Gastrocnemius medialis (tissue), 4 donors: ENCODE measurements at places on chromosomes 3 and 15.

DNA sequence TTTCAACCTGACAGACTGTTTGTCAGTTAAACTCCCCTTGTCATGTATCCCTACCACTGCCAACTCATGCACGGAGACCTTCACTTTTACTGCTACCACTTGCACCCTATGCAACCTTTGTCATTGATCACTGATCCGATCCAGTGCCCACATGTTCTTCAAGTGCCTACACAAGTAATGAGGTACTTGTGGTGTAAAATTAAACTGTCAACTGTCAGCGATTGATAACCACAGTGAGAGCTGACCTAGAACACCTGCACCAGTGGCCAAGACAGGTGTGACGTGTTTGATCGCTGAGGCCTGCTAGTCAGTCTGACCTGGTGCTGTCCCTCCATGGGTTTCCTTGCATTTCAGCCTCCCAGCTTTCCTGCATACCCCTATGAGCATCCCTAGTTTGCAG lies 55.6 kb downstream of the MECOM start:
- no peaks in the 10 kb centered on the region for H3K27me3 ChIP-seq
- DNase-seq: no peak
- H3K27ac ChIP-seq: no peak overlapping the region
- H3K36me3 ChIP-seq: no peaks in the 10 kb centered on the region
- H3K4me1 ChIP-seq: no peaks in the 10 kb centered on the region

GRCh38 chr3:61172203-61172602 lies 79.0 kb downstream of the FHIT start:
- no peaks in the 10 kb centered on the region for H3K27me3 ChIP-seq
- no peaks in the 10 kb centered on the region for H3K4me1 ChIP-seq
- no peak for DNase-seq
- no peaks in the 10 kb centered on the region for H3K36me3 ChIP-seq
- no peak overlapping the region for H3K4me3 ChIP-seq

- H3K27ac ChIP-seq: no peak overlapping the region
- no peaks in the 10 kb centered on the region for H3K4me1 ChIP-seq
- H3K4me3 ChIP-seq: no peak overlapping the region
- no peaks in the 10 kb centered on the region for H3K36me3 ChIP-seq
- DNase-seq: no peak
- H3K27me3 ChIP-seq: no peaks in the 10 kb centered on the region
These were observed 494.5 kb upstream of the RGMA start for GRCh38 chr15:93583552-93583951.

GRCh38 chr3:14440168-14440518 lies 37.7 kb downstream of the SLC6A6 start:
- peaks cover 49% of the 10 kb centered on the region for H3K4me1 ChIP-seq
- no peaks in the 10 kb centered on the region for H3K27me3 ChIP-seq
- H3K4me3 ChIP-seq: no peak overlapping the region
- H3K36me3 ChIP-seq: no peaks in the 10 kb centered on the region

- H3K4me1 ChIP-seq: no peaks in the 10 kb centered on the region
- DNase-seq: no peak
- no peak overlapping the region for H3K27ac ChIP-seq
These were observed 6.1 kb downstream of the PLCB2 start for GRCh38 chr15:40301467-40302179.

DNA sequence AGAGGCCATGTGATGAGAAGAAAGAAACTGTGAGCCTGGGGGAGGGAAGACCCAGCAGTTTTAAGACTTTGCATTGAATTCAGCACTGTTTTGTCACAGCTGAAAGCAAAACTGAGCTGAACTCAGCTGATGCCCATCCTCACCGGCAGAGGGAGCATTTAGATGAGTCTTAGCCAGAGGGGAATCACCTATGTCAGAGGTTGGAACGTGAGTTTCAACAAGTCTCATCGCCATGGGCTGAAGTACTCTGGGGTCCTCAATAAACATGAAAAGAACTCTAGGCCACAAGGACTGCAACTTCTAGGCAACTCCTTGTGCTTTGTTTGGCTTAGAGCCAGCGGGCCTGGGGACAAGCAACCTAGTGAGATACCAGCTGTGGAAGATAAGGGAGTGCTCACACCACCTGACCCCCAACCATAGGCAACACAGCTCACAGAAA lies 324.5 kb downstream of the TBL1XR1 start:
- no peak overlapping the region for H3K27ac ChIP-seq
- H3K36me3 ChIP-seq: no peaks in the 10 kb centered on the region
- no peak overlapping the region for H3K4me3 ChIP-seq
- no peak for DNase-seq
- no peaks in the 10 kb centered on the region for H3K27me3 ChIP-seq

DNA sequence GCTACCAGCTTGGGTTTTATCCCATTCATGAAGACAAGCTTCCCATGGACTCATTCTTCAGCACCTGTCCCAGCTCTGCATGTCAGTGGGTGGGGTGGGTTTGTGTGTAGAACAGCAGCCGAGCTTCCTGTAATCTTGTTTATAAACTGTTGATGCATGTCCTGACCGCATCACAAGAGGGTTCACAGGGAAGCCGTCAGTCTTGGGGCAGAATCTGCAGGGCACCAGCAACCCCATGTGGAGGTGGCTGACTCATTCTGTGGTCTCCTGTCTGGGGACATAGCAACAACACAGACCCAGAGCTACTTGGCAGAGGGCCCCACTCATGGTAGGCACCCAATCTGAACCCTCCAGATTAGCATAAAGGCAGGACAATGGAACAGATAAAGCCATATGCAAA lies 35.6 kb downstream of the DAPK2 start:
- H3K4me3 ChIP-seq: no peak overlapping the region
- peaks cover 91% of the 10 kb centered on the region for H3K4me1 ChIP-seq
- H3K36me3 ChIP-seq: no peaks in the 10 kb centered on the region

GRCh38 chr3:160130071-160130470 lies 95.2 kb upstream of the C3orf80 start:
- no peak for DNase-seq
- no peaks in the 10 kb centered on the region for H3K36me3 ChIP-seq
- H3K27ac ChIP-seq: no peak overlapping the region
- no peaks in the 10 kb centered on the region for H3K4me1 ChIP-seq

GRCh38 chr15:27086805-27087204 lies 115.8 kb downstream of the GABRG3 start:
- no peaks in the 10 kb centered on the region for H3K36me3 ChIP-seq
- H3K27ac ChIP-seq: no peak overlapping the region
- H3K27me3 ChIP-seq: no peaks in the 10 kb centered on the region
- no peaks in the 10 kb centered on the region for H3K4me1 ChIP-seq
- DNase-seq: no peak

DNA sequence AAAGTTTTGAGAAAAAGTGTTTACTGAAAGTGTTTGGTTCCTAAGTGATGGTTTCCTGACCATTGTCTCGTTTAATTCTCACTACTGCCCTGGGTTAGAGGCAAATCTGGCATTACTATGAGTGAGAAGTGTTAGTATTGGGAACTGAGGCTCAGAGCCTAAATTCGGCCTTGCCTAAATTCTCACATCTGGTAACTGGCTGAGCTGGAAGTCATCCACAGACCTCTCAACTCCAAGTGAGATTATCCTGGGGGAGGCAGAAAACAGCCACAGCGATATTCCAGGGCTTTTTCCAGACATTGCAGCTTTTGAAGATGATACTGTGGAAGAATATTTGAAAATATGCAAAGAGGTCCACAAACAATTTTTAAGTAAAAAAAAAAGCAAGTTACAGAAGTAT lies 85.1 kb upstream of the TRA2B start:
- H3K36me3 ChIP-seq: no peaks in the 10 kb centered on the region
- DNase-seq: no peak
- H3K4me1 ChIP-seq: no peaks in the 10 kb centered on the region
- no peaks in the 10 kb centered on the region for H3K27me3 ChIP-seq
- H3K27ac ChIP-seq: no peak overlapping the region

DNA sequence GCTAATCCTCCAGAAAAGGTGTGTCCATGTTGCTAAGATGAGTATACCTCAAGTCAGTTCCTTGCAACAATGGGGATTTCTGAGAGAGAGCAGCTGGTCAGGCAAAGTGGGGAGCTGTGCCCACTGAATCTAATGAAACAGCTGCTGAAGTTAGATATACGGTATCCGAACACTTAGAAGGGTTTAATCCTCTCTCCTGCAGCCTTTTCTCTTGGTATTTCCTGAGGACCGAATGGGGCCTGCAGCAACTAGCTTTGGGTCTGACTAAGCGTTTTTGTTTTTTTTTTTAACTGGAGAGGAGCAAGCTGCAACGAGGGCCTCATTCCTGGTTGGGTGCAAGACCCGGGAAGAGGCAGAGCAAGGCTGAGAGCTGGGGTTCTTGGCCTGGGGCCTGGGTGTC lies 37.6 kb upstream of the BNC1 start:
- DNase-seq: no peak
- H3K4me3 ChIP-seq: no peak overlapping the region
- H3K4me1 ChIP-seq: no peaks in the 10 kb centered on the region
- no peaks in the 10 kb centered on the region for H3K36me3 ChIP-seq
- H3K27ac ChIP-seq: no peak overlapping the region

DNA sequence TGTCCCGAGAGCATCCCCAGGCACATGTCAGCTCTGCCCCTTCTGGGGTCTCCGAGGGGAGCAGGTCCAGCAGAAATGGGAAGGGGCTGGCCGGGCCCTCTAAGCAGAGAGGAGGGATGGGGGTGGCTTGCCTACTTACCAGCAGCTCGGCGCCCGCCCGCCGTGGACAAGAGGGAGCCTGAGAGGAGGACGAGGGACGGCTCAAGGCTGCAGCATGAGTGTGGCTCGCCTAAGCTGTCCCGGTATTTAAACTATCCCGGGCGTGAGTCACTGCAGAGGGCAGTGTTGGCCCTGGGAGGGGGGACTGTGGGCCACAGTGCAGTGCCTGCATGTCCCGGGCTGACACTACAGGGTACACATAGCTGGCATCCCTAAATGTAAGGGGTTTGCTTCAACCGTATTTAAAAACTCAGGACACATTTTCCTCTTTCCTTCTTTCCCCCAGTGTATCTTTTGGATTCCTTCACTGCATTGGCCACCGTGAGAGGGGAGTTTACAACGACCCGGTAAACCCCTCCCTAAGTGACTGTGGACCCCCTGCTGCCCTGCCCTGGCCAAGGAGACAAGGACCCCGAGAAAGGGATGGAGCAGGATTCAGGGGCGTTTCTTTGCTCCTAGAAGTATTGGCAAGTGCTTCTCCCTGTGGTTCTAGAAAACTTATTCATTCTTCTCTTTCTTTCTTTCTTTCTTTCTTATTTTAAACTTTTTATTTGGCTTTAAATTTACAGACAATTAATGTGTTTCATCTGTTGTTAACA lies at the start of gene LRRC15:
Gene LRRC15 (minus strand): TSS at position 222 of the 758 bp plus-strand sequence. CDS start 8,700 bp downstream, outside the sequence.
- H3K27ac ChIP-seq: no peak within 1 kb of the TSS
- H3K36me3 ChIP-seq: no peaks in the 10 kb centered on the region
- H3K4me3 ChIP-seq: no peak within 1 kb of the TSS
- DNase-seq: no peak
- H3K4me1 ChIP-seq: no peaks in the 10 kb centered on the region

DNA sequence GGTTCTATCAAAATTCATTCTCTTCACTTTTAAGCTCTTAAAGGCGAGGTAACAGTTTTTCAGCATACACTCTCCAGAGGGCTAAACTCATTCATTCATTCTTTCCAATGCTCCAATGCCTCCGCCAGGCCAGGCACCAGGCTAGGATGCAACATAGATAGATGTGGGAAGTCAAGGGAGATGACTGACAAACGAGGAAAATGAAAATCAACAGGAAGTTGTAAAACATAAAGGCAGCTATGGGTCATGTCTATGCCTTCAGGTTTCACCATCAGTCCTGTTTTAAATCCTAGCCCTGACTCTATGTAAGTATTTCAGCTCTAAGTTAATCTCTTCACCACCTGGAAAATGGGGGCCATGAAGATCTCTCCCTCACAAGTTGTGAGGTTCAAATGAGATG lies 797.9 kb downstream of the FHIT start:
- H3K4me1 ChIP-seq: no peaks in the 10 kb centered on the region
- no peak for DNase-seq
- no peaks in the 10 kb centered on the region for H3K36me3 ChIP-seq
- H3K27me3 ChIP-seq: no peaks in the 10 kb centered on the region

GRCh38 chr15:68951813-68952212 lies 21.5 kb downstream of the SPESP1 start:
- no peak overlapping the region for H3K4me3 ChIP-seq
- H3K4me1 ChIP-seq: no peaks in the 10 kb centered on the region
- no peaks in the 10 kb centered on the region for H3K36me3 ChIP-seq
- DNase-seq: no peak

GRCh38 chr3:111080413-111080812 lies 8.8 kb downstream of the NECTIN3 start:
- no peak overlapping the region for H3K27ac ChIP-seq
- no peak overlapping the region for H3K4me3 ChIP-seq
- no peaks in the 10 kb centered on the region for H3K27me3 ChIP-seq
- H3K36me3 ChIP-seq: no peaks in the 10 kb centered on the region
- DNase-seq: no peak
- H3K4me1 ChIP-seq: no peaks in the 10 kb centered on the region

- no peaks in the 10 kb centered on the region for H3K27me3 ChIP-seq
- H3K4me3 ChIP-seq: no peak overlapping the region
- no peak for DNase-seq
These were observed 199.5 kb downstream of the GOLGA6L6 start for GRCh38 chr15:20341901-20342600.

GRCh38 chr3:15309662-15310335 lies 22.6 kb downstream of the SH3BP5 start:
- H3K27me3 ChIP-seq: no peaks in the 10 kb centered on the region
- no peaks in the 10 kb centered on the region for H3K36me3 ChIP-seq
- peaks cover 34% of the 10 kb centered on the region for H3K4me1 ChIP-seq
- DNase-seq: peak; percentile 9

DNA sequence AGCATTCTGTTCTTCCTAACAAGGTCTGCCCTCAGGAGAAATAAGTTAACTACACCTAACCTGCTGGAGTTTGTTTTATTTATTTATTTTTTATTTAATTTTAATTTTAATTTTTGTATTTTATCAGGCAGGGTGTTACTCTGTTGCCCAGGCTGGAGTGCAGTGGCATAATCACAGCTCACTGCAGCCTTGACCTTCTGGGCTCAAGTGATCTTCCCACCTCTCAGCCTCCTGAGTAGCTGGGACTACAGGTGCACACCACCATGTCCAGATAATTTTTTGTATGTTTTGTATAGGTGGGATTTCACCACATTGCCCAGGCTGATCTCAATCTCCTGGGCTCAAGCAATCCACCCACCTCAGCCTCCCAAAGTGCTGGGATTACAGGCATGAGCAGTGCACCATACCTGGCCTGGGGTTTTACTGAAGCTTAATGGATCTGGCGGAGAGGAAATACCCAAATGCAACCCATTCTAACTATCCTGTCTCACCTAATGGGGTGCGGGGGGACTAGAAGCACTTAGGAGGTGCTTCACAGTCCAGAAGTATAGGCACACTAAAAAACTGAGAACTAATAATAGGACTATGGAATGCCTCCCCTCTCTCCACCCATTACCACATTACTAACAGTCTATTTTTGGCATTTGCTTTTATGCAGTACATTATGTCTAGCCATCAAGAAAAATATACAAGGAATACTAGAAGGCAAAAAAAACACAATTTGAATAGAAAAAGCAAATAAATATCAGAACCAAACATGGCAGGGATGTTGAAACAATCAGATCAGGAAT lies 61.4 kb downstream of the TTBK2 start:
- no peak overlapping the region for H3K4me3 ChIP-seq
- H3K4me1 ChIP-seq: peaks cover 11% of the 10 kb centered on the region
- DNase-seq: no peak
- H3K36me3 ChIP-seq: no peaks in the 10 kb centered on the region

GRCh38 chr3:58214484-58215316 lies 3.9 kb upstream of the DNASE1L3 start:
- DNase-seq: no peak
- H3K36me3 ChIP-seq: no peaks in the 10 kb centered on the region
